ENCODE measurements at places on chromosomes 7 and 10.
A peak's percentile ranks its signal among the peaks of the same experiment; 100 is the strongest.

DNA sequence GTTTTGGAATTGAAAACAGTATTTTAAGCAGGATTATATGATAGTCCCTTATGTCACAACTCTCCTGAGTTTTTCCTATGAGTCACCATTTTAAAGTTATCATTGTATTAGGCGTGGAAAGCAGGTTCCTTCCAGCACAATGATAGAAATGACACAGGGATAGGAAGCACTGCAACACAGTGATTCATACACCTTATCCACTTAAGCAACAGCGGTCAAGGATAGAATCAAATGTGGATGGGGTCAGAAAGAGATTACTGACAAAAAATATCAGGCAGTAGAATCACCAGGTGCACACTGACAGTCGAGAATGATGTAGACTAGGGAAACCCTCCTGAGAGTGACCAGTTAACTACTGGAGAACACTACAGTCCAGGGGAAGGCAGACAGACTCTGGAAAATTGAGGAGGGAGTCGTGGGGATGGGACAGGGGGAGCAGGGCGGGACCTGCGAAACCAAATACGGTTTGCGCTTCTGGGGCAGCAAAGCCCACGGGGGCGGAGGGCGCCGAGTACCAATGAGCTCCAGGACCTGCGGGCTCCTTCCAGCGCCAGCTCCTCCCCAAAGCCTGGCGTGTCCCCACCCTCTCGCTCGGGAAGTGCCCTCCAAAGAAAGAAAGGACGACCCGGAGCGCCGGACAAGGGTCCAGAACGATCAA, 479 bp downstream of the PNPLA8 start:
- no peak for DNase-seq

GRCh38 chr7:45514944-45515343, 59.2 kb upstream of the ADCY1 start:
- DNase-seq, result no peak

- DNase-seq, result no peak
Measured at GRCh38 chr7:155948845-155949244, 136.6 kb upstream of the SHH start.

DNA sequence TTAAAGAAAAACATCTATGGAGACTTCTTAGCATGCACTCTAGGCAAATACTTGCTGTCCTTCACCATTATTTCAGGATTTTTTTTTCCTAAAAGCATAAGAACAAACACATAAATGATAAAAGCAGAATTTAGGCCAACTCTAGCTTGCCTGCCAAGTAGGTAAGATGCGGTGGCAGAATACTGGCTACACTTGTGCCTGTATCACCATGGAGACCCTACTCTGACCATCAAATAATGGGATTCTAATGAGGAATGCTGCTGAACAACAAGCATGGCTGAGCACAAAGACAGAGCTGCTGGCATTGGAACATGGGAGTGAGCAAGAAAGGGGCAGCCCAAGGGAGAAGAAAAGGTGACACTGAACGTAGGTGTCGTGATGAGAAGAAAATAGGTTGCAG, 18.5 kb upstream of the TAS2R40 start:
- no peak for DNase-seq

GRCh38 chr7:133931053-133931452, 196.1 kb upstream of the LRGUK start:
- DNase-seq, result no peak

DNA sequence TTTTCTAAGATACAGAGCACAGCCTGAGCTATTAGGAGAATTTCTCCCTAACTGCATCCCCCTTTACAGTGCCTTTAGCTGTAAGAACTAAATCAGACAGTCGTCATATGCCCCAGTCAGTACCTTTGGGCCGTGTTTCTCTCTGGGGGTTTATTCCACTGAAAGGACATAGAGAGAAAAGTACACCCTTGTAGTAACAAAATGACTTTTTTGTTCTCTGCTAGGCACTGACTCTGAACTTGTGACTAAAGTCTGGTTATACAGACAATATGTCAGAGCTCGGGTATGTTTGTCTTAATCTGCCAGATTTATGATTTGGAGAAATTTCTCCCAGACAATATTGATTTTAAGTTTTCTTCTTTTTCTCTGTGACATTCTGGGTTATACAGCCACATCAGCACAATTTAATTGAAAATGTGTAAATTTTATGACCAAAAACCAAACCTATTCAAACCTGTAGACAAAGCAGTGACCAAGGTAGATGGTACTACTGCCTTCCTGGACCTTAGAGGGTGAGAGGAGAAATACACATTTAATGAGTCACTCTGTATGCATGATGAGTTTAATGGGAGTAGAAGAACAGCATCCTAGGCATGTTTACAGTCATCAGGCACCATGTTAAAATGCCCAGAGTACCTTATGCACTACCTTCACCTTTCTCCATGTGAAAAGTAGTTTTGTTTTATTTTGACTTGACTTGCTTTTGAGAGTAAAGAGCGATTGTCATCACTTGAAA, 156.1 kb upstream of the PLXDC2 start:
- DNase-seq, result no peak

- no peak for DNase-seq
Measured at GRCh38 chr7:134669845-134670373, 23.3 kb downstream of the BPGM start.

- DNase-seq, result no peak
Measured at GRCh38 chr10:49241385-49241784, 53.2 kb upstream of the TMEM273 start.

- DNase-seq, result no peak
Measured at GRCh38 chr7:20541608-20542349, 73.7 kb upstream of the ABCB5 start.

- no peak for DNase-seq
Measured at GRCh38 chr10:48306870-48307710, 613 bp downstream of the MAPK8 start.

DNA sequence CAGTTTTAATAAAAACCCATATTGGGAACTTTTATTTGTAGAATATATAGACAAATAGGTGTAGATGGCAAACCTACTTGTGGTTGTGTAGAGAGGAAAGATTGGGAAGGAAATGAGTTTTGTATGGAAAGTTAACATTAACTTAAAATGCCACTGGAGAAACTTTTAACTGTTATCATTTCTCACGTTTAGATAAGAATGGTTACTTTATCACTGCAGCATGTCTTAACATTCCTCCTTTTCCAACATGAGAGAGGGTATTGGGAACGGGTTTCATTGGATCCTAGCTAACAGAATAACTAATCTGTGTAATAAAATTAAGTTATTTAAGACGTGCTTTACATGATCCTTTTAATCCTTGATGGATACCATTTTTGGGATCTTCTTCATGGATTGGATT, 1.8 kb downstream of the LUC7L2 start:
- no peak for DNase-seq

DNA sequence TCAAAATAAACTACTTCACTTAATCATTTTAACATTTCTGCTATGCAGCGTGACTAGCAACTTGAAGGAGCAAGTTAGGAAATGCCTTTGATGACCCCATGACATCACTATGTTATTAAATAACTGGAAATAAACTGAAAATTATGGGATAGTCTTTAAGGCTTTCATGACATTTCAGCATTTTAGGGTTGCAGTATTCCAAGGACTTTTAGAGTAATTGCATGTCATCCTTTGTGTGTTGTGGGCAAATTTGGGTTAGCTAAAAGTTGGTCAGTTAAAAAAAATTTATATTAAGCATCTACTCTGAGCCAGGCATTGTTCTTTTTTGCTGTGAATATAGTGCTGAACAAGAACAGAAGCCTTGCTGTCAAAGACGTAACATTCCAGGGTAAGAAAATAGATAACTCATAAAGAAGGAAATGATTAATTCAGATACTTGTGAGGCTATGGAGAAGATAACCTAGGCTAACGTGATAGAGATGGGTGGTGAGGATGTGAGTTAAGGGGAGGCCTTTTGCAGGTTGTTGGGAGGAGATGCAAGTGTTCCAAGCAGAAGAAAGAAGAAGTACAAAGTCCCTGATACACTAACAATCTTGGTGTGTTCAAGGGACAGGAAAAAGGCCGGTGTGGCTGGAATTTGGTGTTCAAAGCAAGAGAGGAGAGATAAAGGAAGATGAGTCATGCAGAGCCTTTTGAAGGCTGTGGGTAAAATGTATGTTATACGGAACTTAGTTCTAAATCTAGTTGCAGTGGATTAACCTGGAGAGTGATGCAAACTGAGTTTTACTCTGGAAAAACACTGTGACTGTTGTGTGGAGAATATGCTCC, 610.2 kb downstream of the AUTS2 start:
- no peak for DNase-seq

- DNase-seq, result no peak
Measured at GRCh38 chr7:137940656-137941518, 61.0 kb downstream of the CREB3L2 start.

DNA sequence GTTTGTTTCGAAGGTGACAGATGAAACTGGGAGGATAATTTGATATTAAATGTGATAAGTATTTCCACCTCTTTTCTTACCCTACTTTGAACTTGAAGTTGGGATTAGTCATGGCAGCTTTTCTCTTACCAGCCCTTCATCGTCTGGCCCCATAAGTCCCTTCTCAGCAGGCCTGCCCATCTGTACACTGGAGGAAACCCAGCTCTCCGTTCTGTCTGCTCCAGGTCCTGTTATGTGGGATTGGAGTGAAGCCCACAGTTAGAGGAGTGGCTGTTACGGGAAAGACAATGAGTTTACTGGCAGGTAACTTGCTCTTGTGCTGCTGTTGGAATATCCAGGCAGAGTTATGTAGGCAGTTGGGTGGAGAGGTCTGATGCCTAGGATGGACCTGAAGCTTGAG, 127.3 kb downstream of the CAMK1D start:
- DNase-seq, result no peak

DNA sequence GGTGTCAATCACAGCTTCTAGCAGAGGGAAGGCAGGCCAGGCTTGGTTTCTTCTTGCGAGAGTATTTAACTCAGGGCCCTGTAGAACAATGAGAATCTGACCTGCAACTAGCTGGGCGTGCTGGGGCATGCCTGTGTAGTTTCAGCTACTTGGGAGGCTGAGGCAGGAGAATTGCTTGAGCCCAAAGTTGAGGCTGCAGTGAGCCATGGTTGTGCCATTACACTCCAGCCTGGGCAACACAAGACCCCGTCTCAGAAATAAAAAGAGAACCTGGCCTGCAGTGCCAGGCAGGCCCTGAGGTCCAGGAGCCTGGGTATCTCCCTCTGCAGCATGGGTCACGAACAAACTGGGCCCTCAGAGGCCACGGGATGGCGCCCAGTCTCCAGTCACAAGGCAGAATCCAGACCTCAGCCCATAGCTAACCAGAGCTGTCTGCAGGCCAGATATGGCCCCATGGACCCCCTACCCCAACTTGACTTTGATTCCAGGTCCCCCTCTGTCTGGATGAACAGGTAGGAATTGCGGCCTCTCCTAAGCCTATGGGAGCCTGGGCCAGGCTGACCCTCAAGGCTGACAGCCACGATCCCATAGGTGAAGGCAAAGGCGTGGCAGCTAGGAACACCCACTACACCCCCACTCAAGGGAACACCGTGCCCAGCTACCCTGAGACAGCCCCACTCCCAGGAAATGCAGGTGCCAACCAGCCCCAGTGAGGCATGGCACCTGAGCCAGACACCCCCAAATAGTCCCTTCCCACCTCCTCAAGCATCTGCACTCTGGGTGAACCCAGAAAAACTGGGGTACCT, 102.7 kb upstream of the TNRC18 start:
- DNase-seq, result no peak

DNA sequence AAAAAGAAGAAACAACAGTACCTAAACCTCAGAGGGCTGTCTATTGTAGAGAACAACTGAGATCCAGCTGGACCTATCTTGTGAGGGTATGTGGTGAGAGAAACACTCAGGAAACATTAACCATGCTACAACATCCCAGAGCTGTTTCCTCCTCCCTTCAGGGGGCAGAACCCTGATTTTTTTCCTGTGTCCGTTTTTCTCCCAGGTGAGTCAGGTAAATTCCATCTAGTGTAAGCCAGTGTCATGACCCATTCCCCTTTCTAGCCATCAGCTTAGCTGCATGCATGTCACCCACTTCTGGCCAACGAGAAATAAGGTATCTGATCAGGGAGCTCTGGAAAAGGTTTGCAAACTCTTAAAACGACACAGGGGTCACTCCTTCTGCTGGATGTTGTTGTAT, 103.8 kb downstream of the DNMBP start:
- no peak for DNase-seq

- DNase-seq, result no peak
Measured at GRCh38 chr10:60050366-60050765, 144.0 kb upstream of the CCDC6 start.

GRCh38 chr7:64879800-64880199, 23.3 kb upstream of the ZNF273 start:
- DNase-seq, result peak; percentile 13

DNA sequence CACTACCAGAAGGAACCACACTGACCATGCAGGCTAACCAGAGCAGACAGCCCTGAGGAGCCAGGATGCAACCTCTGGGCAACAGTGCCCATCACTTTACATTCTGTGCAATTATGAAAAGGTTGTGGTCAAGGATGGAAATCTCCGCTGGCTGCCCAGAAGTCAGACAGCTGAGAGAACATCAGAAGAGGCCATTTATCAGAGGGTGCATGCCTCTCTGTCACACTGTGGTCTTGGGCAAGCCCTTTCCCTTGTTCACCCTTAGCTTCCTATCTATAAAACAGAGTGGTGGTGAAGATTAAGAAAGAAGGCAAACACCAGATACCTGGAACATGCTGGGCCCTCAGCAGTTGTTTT, 120.7 kb upstream of the GDF10 start:
- DNase-seq, result no peak

DNA sequence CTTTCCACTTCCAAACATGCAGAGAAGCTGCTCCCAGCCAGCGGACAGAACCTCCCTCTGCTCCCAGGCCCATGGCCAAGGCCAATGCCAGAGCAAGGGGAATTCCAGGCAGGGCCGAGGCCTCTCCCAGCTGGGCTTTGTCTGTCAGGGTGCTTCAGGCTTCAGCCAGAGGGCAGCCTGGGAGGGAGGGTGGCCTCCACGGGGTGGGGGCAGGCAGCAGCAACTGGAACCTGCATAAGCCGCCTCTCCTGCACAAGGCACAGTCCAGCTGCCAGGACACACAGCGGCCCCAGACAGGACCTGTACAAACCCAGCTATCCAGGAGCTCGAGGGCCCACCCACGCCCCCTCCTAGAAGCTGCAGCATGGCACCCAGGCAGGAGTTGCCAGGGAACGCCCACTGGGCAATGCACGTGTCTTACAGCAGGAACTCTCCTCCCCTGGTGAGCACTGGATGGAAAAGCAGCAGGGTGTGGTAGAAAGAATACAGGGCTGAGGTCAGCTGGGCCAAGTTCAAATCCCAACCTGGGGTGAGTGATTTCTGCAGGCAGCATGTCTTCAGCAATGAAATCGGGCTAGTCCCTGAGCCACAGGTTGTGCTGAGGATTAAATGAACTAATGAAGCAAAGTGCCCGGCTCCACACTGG, 7.6 kb downstream of the FAM53B start:
- DNase-seq, result no peak

DNA sequence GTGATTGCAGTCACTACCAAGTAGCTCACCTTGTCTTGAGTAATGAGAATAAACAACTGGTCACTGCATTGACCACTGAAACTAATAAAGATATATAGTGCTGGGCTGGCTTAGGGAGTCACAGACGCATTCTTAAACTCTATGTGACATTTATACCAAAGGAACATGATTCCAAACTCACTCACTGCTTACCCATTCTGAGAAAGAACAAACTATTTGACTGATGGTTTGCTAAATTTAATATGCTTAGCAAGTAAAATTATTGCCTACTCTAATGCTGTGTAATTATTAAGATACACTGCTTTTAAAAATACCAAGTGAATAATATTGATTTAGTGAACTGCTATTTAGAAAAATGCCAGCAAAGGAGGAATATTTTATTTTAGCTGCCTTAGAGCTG, 191.1 kb downstream of the LRMDA start:
- no peak for DNase-seq

- DNase-seq, result no peak
Measured at GRCh38 chr10:91909117-91909677, at the start of gene FGFBP3. Gene FGFBP3 (minus strand): TSS chr10:91909486. CDS start chr10:91908969, 517 bp downstream.

Data from breast epithelium (tissue), 4 donors.